ENCODE measurements at places on chromosomes 12 and 14. TPM values are rescaled to one million over a fixed set of nuclear protein-coding genes. Genes with fewer than 3 reads are reported as not detected.

DNA sequence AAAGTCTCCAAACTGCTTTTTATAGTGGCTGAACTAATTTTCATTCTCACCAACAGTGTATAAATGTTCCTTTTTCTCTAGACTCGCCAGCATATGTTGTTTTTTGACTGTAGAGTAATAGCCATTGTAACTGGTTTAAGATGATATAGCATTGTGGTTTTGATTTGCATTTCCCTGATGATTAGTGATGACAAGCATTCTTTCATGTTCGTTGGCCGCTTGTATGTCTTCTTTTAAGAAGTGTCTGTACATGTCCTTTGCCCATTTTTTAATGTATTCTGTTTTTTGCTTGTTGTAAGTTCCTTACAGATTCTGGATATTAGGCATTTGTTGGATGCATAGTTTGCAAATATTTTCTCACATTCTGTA, 404.9 kb downstream of the FLRT2 start:
- no peak for DNase-seq

DNA sequence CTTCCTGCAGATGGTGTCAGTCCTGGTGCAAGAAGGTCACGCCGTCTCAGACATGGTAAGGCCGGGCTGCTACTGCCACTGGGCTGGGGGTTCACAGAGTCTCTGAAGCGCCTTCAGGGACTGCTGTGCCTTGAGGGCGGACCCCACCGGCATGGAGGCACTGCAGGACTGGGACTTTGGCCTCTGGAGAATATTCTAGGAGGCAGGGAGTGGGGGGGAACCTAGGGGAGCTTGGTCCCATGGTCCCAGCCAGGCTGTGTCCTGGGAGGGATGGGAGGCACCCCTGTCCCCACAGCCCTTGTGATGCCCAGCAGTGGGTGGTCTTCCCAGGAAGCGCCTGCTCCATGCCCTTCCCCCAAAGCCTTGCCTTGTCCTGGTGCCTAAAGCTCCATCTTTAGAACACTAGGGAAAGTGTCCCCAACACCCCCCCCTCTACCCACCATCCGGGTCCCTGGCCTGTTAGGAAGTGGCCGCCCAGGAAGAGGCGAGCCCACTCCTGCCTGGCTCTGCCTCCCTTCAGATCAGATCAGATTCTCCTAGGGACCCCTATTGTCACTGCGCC, 1.5 kb downstream of the AMN start:
- DNase-seq: no peak

GRCh38 chr12:89815225-89815624, 106.6 kb upstream of the ATP2B1 start:
- DNase-seq: no peak

The KCNC2 gene
- not detected for total RNA-seq

Measured in CD4-positive, alpha-beta T cell (primary cell).